Suppressor macrophage (primary cell): ENCODE measurements at places on chromosomes 16 and 17.
A peak's percentile ranks its signal among the peaks of the same experiment; 100 is the strongest.

DNA sequence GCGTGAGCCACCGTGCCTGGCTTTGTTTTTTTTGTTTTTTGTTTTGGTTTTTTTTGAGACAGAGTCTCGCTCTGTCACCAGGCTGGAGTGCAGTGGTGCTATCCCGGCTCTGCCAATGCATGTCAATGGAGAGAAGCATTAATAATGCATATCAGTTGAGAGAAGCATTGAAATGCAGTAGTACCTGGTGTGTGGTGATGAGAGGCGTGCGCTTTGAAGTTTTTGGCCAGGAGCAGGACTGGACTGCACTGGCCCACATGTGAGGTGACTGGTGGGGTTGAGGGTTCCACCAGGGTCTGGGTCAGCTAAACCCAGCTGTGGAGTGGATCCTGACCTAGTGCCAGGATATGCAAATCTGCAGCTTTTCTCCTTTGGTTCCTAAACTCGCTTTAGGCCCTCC is 5.4 kb downstream of the SP2 start:
- no peak for DNase-seq

GRCh38 chr17:9239793-9240658 is 218.7 kb downstream of the NTN1 start:
- peak; percentile 77 for DNase-seq

DNA sequence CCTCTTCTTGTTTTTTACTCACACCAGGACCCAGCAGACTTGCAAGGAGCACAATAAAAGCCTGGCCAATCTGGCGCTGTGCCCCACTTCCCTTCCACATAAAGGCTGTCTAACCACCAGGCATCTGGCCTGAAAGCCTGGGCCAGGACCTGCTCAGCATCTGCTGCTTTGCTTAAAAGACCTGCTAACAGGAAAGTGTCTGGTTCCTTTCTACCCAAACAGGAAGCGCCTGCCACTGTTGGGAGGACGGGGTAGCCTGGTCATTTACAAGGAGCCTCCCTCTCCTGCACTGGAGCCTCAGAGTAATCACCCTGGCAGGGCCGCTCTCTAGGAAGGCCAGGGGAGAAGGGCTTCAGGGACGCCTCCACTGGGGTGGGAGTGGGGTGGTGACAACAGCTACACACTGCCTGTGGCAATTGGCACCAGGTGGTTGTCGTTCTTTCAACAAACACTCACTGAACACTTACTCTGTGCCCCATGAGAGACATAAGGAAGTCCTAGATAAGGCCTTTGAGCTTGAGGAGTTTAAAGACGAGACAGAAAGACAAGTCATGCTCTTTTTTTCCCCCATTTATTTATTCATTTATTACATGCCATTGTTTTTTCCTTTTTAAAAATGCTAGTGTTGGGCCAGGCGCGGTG is 6.3 kb upstream of the MMP28 start:
- peak; percentile 44 for DNase-seq

DNA sequence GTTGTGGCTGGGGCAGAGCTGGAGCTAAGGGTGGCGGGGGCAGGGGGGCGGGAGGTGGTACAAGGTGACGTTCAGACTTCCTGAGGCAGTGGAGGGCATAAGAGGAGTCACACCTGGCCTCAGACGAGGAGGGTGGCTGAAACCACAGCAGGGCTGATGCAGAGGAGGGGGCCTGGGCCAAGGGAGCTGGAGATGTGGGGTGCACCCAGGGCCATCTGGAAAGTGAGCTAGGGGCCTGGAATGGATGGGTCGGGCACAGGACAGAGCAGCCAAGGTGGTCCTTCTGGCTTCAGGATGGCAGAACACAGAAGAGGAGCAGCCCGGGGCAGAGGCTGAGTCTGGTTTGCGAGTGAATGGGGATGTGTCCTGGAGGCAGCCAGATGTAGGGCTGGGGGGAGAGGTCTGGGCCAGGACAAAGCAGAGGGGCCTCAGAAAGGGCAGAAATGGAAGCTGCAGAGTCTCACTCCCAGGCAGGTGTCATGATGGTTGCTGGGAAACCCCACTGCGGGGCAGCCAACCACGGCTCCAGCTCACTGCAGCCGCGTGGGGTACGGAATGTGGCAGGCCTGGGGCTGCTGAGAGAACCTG is 57.6 kb downstream of the PRMT7 start:
- no peak for DNase-seq

- DNase-seq, result no peak
These were observed 188.6 kb downstream of the NTN1 start for GRCh38 chr17:9209781-9210370.

GRCh38 chr17:35244341-35245195 is 1.7 kb downstream of the SLFN5 start:
- DNase-seq, result peak; percentile 87

DNA sequence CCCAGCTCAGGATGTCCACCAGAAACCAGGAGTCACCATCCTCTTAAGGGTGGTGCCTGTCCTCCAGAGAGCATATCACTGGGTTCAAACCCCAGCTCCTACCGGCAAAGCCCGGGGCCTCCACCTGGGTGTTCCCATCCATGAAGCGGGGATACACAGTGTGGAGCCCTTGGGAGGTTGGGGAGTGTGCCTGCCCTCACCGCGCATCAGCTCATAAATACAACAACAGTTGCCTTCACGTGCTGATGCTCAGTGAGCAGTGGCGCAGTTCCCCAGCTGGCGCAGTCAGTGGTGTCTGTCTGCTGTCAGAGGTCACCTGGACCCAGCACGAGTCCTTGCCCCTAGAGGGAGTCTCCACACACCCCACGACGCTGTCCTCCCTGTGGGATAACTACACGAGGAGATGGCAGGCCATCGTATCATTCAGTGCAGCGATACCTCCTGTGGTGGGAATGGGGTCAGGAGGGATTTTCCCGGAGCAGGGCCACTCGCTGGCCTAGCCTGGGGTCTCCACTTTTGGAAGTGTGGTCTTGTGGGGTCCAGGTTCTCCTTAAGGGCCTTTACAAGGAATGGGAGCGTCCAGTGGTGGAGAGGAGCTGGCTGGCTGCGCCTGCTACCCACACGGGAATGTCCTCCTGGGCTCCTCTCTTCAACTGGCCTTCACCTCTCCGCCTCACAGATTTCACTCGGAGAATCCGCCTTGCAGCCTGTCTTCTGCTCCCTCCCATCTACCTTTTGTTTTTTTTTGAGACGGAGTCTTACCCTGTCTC is 2.3 kb upstream of the ELOB start:
- DNase-seq, result no peak

DNA sequence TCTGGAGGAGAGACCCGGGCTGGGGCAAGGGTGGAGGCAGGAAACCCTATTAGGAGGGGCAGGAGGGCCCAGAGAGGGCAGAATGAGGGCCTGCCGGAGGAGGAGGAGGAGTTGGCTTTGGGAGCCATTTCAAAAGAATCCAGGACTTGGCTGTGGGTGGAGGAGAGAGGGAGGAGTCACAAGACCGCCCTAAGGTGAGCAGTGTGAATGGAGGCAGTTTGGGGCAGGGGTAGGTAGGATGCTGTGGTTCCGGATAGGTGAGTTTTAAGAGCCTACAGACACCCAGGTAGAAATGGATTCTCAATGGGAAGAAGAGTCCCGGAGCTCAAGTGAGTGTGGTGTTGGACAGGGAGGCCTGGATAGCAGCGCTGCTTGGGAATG is 80.3 kb downstream of the ARHGAP23 start:
- DNase-seq, result no peak

- DNase-seq, result no peak
These were observed 3.5 kb upstream of the YPEL2 start for GRCh38 chr17:59327981-59328290.

DNA sequence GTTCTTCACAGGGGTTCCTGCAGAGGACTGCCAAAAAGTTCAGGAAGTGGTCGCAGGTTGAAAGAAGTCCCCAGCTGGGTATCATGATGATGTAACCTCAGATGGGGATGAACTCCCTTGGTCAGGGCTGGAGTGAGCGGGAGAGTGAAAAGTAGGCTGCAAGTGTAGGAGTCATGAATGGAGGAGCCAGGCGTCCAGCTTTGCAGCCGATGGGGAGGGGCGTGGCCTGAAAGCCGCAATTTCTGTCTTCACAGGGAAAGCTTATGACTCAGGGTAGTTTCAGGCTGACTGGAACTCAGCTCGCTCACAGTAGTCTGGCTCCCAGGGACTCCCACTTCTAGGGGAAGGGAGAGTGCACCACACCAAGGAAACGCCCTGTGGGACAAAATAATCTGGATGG is 70.0 kb upstream of the HS3ST3A1 start:
- no peak for DNase-seq
